Mammary epithelial cell (primary cell): ENCODE measurements at places on chromosomes 1 and 21. TPM values are rescaled to one million over a fixed set of nuclear protein-coding genes. Genes with fewer than 3 reads are reported as not detected.
A peak's percentile ranks its signal among the peaks of the same experiment; 100 is the strongest.

Gene MYBPHL
- 0.99 and 1.7 TPM in 2 replicates for total RNA-seq

Gene CAPN8
- 3.0 and 5.2 TPM in 2 replicates for total RNA-seq

Gene TBX19
- total RNA-seq = 0.68 and 1.1 TPM in 2 replicates

Gene TMOD4
- total RNA-seq = not detected

Gene C1orf105
- total RNA-seq = not detected

Gene PAQR6
- 2.8 TPM for total RNA-seq

Gene USH2A
- total RNA-seq = not detected

Gene TCHH
- total RNA-seq = 0.08 and 0.19 TPM in 2 replicates

Gene RGSL1
- not detected in 2 replicates for total RNA-seq

Gene AMPD1
- total RNA-seq = not detected in 2 replicates

Gene PCSK9
- 24.7 and 75.0 TPM in 2 replicates for total RNA-seq

Gene COA7
- 13.8 TPM for total RNA-seq

Gene NTMT2
- not detected in 2 replicates for total RNA-seq

Gene TMEM53
- total RNA-seq = 9.3 TPM

DNA sequence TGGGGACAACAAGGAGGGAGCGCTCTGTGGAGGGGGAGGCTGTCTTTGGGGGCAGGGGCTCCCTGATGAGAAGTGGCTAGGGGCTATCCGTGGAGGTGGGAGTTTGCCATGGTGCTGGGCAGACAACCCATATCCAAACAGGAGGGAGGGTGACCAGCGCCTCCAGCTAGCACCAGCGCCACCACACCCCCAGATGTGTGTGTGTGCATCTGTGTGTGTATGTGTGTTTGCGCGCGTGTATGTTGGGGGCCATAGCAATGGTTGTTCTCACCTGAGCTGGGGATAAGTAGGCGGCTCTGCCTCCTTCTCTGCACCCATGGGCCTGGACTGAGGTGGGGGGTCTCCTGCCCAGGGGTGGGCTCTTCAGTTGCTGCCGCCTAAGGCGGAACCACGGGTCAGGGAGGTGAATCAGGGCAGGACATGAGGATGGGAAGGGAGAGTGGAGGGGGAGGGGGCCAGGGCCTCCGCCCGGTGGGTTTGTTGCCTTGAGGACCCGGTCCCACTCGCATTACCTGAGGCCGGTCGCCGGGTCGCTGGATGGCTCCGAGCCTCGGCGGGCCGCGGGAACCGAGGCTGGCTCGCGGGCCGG lies 345 bp downstream of the HPCAL4 start:
- no peak for DNase-seq

DNA sequence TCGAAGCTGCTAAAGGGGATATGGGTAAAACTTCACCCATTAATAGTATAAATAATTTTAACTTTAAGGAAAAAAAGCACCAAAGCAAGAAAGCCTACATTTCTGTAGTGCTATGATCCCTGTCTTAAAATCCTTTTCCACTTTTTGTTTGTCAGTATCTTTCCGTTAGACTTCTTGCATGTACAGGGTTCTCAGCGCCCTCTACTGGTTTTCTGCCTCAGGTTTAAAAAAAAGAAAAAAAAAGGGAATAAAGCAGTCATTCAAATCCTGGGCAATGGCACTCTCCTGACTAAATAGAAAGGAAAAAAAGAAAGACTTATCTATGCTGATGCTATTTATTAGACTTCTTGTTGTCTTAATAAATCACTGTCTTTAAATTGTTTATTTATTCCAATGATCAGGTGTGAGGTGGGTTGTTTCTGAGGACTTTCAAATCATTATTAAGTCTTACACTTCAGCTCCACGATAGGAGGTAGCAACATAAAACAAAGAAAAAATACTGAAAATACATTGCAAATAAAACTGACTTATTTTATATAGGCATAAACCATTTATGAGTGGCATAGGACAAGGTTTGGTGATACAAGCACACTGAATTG lies 475.4 kb upstream of the NR5A2 start:
- DNase-seq = peak; percentile 32

- DNase-seq = no peak
Measured at GRCh38 chr1:181259026-181259745, 170.7 kb downstream of the IER5 start.

- no peak for DNase-seq
Measured at GRCh38 chr1:243792891-243793290, 57.2 kb downstream of the AKT3 start.

GRCh38 chr1:204357551-204358490 lies 1.9 kb downstream of the PLEKHA6 start:
- no peak for DNase-seq

DNA sequence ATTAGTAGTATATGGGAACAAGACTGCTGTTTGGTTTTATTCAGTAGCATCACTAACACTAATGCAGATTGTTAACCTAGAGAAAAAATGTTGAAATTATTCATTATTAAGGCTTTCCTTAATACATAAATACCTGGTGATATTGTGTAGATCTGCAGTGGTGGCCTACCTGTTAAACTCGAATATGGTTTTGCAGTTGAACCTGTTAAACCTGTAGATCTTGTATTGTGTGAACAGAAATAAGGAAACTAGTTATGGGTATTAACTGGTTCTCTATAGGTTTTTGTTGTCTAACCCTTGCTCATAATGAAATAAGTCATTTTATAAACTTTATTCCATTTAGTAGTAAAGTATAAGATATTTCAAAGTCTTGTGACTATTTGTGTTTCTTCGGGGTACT lies 23.9 kb downstream of the PKN2 start:
- DNase-seq = no peak

- DNase-seq = no peak
Measured at GRCh38 chr1:240122639-240123613, 31.2 kb downstream of the FMN2 start.

- no peak for DNase-seq
Measured at GRCh38 chr21:45888386-45889009, 93.1 kb upstream of the COL6A1 start.

GRCh38 chr1:45793942-45794604 lies 9.3 kb upstream of the MAST2 start:
- DNase-seq = no peak

DNA sequence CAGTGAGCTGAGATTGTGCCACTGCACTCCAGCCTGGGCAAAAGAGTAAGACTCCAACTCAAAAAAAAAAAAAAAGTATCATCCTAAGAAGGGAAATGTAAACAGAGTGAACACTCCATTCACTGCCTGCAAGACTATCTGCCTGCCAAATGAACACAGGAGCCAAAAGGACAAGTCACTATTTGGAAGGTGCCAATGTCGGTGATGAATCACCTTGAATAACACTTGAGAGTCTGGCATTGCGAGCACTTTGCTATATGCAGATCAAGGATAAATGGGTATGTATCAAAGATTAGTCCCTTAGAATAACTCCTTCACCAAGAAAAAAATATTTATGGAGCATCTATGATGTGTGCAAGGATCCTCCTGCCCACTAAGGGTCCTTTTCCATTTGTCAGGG lies 6.6 kb downstream of the UBR4 start:
- peak; percentile 75 for DNase-seq

- no peak for DNase-seq
Measured at GRCh38 chr1:179677882-179678281, 65.2 kb upstream of the FAM163A start.

- peak; percentile 60 for DNase-seq
Measured at GRCh38 chr21:43827015-43827611, 37.7 kb downstream of the RRP1 start.

GRCh38 chr1:68826836-68827235 lies 330.0 kb upstream of the DEPDC1 start:
- no peak for DNase-seq

DNA sequence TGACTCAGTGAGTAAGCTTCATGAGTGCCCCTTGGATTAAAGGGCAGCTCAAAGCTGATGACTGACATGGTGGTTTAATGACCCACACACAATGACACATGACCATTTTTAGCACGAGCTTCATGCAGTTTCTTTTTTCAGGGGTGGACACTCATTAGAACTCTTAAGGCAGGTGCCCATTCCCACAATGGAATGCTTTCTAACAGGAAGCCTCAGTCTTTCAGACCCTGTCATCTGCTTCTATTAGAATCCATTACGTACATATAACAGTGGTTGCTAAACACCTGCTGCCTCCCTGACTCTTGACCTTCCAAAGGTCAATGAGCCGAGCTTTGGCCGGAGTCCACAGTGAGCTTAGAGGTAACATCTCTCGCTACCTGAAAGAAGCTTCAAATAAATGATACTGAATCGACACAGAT lies 27.4 kb downstream of the AKNAD1 start:
- DNase-seq = peak; percentile 46

DNA sequence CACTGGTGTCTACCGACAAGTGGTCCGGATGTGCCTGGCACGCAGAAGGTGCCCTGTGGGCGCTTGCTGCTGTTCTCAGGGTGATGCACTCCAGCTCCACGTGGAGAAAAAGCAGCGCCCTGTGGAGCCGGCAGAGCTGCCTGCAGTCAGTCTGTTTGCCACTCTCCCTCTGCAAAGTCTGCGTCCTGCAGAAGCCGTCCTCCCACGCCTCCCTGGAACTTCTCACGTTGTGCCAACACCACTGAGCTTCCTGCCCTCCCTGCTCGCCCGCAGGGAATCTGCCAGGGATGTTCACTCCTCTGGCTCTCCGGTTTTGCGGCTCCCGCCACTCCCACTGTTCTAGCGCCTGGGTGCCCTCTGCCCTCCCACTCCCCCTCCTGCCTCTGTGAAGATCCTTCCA lies 19.8 kb upstream of the UBXN10 start:
- DNase-seq = peak; percentile 77

GRCh38 chr1:180542838-180543145 lies 16.0 kb upstream of the OVAAL start:
- no peak for DNase-seq

GRCh38 chr1:6185635-6186382 lies 5.7 kb upstream of the CHD5 start:
- no peak for DNase-seq

DNA sequence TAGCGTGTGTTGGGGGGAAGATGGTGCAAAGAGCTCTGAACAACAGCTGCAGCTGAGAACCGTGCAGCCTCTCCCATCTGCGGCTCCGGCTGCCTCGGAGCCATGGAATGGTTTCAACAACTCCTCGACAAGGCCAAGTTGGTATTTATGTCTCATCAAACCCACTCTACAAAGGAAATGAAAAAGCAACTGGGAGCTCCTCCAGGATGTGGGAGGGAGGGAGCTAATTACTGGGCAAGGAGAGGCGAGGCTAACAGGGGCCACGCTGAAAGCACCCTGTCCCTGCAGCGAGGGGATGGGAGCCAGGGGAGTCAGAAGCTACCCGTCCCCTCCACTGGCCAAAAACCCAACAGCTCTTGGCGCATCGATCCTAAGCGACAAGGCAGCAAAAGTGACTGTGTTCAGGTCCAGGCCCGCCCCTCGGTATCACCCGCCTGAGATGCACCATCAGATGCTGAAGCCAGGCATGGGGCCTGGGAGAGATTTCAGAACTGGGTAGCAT lies 63.1 kb downstream of the ACOT7 start:
- DNase-seq = no peak
